ENCODE measurements at places on chromosomes 4 and X.

GRCh38 chr4:125681240-125681639 is 366.5 kb downstream of the FAT4 start:
- no peak for DNase-seq

- no peak for DNase-seq
These were observed 6.8 kb downstream of the NKX6-1 start for GRCh38 chr4:84492290-84492689.

GRCh38 chrX:133726211-133726630 is 259.2 kb downstream of the GPC3 start:
- DNase-seq, result peak; percentile 19

DNA sequence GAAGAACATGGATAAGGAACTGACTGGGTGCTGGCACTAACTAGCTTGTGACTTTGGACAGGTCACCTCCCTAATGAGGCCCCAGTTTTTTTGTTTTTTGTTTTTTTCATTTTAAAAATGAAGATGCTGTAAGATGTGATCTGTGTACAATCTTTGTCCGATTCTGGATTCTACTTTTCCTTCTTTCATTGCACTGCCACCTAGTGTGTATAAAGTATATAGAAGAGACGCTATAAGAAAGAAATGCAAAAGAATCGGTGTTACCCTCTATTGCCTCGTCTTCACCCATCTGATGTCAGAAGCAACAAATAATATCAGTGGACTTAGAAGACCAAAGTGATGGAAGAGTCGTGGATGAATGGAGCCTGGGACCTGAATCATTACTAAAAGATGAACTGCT is 58.6 kb upstream of the P2RY10 start:
- no peak for DNase-seq

DNA sequence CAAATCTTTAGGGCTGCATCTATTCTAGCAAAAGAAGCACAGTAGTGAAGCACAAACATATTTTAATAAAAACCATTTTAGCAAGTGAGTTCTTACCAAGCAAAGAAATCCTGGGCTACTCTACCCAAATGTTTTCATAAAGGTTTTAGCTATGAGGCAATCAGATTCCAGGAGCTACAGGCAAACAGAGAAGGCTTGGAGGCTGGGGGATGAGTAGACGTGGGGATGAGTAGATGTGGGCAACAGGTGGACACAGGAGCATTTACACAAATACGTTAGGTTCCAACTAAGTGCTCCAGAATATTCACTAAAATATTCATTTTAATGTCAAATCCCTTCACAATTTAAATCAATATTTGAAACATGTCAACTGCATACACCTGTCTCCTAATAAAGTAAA is 34.5 kb downstream of the ATP11C start:
- no peak for DNase-seq

DNA sequence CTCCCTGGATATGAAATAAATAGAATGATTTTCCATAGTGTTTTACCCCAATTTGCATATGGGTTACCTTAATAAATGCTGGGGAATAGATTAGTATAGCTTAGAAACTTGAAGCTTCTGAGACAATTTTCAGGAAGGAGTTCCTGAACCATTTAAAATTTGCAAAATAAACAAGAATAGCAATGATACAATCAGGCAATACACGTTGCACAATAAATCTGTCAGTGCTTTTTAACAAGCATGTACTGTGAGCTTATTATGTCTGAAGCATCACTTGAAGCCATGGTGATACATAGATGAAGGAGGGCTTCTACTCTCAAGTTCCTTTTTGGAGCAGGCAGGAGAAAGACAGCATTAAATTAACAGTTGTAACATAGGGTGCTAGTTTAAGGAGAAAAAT is 84.2 kb upstream of the WDFY3 start:
- DNase-seq, result no peak

DNA sequence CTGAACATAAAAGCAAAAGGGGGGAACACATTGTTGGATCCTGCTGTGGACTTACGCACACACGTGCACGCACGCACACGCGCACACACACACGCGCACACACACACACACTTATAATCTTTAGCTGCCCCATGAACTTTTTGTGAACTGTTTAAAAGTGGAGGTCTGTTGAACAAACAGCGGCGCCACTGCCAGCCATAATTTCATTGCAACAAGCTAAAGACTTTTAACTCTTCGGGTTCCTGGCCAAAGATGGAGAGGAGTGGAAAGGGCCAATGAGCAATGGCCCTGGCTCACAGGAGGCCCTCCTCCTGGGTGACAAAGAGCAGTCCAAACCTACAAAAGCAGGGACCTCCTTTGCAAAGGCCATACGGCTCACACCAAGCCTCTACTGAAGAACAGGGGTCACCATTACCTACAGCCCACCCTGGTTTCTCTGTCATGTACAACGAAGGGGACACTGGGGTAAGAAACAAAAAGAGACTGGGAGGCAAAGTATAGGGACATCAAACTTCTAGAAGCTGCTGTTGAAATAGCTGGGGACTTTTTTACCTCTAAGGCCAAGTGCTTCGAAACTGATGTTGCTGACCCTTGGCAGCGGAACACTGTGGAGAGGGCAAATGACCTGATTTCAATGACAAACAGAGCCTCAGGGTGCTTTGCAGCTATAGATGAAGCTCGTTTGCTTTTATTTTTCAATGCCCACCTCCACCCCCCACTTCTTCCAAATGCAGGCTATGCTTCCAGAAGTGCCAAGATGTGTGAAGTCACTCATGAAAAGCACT is 16.7 kb downstream of the BCOR start:
- DNase-seq, result no peak

DNA sequence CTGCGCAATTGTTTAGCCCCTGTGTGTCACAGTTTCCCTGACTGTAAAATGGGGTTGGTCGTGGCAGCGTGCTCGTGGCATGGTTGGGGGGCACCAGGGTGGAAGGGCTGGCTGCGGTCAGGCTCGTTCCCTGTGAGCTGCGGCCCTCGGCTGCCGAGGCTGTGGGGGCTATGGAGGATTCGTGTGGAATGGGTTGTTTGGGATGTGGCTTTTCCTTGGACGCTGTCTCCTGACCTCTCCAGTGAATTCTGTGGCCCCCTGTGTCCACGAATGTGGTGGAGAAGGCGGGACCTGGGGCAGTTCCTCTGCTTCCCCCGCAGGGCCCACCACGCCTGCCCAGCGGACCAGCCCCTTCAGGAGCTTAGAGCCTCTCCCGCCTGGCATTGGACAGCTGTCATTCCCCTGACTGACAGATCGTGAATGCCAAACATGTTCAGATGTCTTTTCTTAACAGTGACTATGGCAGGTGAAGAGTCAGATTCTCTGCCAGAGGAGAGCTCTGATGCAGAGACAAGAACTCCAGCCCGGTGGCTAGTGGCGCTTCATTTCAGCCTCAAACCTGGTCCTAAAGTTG is 17.2 kb upstream of the HGFAC start:
- DNase-seq, result no peak

- DNase-seq, result no peak
These were observed 4.7 kb downstream of the XG start for GRCh38 chrX:2756548-2756947.

DNA sequence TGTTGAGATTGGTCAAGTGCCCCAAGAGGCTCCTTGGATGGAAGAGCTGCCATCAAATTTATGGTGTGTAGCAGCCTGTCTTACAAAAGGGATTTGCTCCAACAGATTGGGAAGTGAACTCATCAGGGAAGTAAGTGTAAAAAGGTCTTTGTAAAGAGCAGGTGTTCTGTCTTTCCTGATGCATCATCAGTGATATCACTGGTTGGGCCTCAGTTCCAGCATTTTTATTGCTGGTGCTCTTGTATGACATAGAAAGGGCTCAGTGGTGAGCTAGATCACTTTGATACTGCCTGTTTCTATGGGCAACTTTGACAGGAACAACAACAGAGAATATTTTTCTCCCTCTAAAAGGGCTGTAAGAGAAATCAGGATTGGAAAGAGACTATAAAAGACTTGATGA is 8.7 kb upstream of the GABRE start:
- no peak for DNase-seq

- no peak for DNase-seq
These were observed at the start of gene SLC9B2 for GRCh38 chr4:103076747-103077347. Gene SLC9B2 (minus strand): TSS chr4:103076761. CDS start chr4:103067550, 9,211 bp downstream.

GRCh38 chr4:171639540-171639939 is 173.7 kb upstream of the GALNTL6 start:
- no peak for DNase-seq

DNA sequence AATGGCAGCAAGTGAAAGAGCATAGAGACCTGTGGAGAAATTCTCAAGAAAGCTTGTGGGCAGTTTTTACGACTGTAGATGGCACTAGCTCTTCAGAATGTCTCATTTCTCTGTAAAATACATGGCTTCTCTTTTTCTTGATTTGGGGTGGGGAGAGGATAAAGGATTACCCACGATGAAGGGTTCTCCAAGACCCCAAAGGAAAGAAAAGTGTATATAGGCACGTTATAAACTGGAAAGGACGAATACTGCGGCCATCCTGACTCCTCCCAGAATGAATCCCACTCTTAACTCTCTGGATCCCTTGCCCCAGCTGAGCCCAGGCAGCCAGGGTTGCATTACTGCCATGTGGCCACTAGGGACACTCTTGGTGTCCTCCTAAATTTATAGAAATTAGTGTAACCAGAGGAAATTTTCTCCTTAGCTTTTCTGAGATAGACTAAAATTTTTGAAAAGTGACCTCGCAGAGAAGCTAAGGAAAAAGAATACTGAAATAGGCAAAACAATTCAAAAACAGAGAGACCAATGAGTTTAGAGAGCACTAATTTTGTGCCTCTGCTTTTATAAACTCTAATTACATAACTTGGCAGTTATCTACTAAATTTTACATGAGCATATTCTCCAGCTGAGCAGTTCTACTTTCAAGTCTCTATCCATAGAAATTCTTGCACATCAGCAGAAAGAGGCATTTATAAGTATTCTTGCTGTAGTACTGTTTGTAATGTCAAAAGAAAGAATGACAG is 37.8 kb upstream of the PCDH19 start:
- DNase-seq, result peak; percentile 0

GRCh38 chr4:45944000-45944399 is 179.9 kb downstream of the GABRG1 start:
- DNase-seq, result no peak

DNA sequence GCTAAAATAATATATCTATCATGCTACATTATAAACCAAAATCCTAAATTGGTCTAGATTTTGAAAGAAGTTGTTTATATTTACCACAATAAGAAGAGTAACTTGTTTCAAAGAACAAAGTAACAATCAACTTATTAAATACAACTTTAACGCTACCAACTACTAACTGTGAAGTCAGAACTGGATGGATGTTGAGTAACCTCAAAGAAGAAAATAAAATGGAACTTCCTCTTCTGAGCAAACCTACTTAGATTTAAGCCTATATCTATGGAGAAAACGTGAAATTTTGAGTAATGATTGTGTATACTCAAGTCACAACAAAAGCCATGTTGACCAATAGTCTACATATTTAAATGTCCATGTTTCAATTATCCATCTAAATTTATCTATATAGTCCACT is 25.7 kb downstream of the SH3RF1 start:
- DNase-seq, result no peak

GRCh38 chr4:130705023-130705422 is 1609.1 kb downstream of the C4orf33 start:
- DNase-seq, result no peak

DNA sequence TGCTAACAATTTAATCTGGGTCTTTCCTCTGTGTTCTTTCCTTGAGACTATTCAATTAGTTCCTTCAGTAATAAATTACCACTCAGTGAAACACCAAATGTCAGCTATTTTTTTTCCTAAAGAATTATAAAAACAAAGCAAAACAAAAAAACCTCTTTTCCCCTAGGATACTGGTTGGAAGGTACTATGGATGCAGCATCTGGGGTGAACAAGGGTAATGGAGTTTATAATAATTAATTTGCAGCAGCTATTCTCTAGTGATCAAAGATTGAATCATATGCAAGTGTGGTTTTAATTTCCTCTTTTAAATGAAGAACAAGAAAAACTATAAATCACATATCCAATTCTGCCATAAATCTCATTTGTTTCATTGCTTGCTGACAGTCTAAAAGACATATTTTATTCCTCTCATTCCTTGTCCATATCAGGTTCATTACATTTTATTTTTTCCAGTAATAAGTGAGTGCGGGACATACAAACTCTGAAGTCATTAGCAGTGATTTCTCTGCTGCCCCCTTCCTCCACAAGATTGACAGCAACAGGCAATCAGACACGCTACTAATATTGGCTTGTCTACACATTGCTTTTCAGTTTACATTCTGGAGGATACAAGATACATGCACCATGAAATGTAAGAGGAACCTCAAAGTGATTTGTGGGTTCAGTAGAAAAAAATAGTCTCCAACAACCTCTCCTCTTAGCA is 1093.4 kb upstream of the SLIT2 start:
- DNase-seq, result no peak

DNA sequence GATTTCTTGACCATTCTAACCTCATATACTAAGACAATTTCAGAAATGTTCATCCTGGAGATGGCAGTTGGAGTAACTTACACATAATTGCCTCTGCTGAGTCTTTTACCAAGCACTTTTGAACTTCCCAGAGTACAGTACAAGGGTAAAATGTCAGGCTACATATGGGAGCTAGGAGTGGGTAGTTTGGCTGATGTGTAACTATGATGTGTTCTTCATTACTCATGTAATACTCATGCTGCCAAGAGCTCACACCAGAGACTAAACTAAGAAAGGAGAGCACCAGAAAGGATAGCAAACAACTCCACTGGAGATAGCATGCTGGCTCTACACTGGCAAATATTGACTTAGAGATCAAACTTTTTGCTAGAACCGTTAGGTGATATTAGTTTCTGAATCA is 194.0 kb downstream of the PDGFRA start:
- DNase-seq, result no peak

GRCh38 chrX:80335062-80335830 is 85.0 kb upstream of the TENT5D start:
- DNase-seq, result no peak

- DNase-seq, result no peak
These were observed 145.1 kb upstream of the IL1RAPL2 start for GRCh38 chrX:104420907-104421306.

- no peak for DNase-seq
These were observed 31.0 kb downstream of the TMSB4X start for GRCh38 chrX:13005661-13006473.

DNA sequence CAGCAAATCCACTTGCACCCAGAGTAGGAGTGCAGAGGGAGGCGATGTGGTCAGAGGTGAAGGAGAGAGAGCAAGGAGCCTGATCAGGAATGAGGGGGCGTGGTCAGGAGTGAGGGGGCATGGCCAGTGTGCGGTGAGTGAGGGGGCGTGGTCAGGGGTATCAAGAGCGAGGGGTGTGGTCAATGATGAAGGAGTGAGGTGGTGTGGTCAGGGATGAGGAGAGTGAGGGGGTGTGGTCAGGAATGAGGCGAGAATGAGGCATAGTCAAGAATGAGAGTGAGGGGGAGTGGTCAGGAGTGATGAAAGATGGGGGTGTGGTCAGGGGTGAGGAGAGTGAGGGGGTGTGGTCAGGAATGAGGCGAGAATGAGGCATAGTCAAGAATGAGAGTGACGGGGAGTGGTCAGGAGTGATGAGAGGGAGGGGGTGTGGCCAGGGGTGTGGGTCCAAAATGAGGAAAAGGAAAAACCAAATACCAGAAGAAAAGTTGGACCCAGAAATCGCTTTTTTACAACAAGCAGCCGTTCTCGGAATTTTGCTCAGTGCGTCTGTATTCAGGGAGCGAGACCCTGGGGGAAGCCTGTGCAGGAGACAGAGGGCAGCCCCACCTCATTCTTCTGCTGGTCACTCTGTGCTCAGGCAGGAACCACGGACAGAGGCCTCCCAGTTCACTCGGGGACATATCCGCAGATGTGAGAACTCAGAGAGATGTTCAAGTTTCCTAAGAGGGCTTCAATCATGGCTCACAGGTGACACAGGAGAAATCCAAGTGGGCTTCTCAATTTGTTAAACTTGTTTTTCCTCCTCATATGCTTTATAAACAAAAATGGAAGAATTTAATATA is 47.5 kb downstream of the MAGEA1 start:
- DNase-seq, result peak; percentile 82

GRCh38 chr4:93355411-93355810 is 473.1 kb upstream of the ATOH1 start:
- DNase-seq, result no peak
